ENCODE measurements at places on chromosomes 16 and 17.

DNA sequence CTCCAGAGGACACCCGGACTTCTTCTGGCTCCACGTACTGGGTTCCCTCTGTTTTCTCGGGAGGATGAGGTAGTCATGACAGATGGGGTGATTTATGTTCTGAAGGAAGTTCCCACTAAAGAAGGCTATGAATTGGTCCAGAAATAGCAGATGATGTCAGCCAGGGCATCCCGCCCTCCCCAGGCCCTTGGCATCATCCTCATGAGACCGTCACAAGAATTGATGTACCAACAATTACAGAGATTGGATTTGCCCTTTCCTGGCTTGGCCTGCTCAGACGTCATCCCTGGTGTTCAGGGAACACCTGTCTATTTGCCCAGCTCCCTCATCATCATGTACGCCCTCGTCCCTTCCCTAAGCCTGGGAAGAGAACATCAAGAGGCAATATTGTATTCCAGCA lies 102.8 kb upstream of the CCL1 start:
- DNase-seq, result no peak

DNA sequence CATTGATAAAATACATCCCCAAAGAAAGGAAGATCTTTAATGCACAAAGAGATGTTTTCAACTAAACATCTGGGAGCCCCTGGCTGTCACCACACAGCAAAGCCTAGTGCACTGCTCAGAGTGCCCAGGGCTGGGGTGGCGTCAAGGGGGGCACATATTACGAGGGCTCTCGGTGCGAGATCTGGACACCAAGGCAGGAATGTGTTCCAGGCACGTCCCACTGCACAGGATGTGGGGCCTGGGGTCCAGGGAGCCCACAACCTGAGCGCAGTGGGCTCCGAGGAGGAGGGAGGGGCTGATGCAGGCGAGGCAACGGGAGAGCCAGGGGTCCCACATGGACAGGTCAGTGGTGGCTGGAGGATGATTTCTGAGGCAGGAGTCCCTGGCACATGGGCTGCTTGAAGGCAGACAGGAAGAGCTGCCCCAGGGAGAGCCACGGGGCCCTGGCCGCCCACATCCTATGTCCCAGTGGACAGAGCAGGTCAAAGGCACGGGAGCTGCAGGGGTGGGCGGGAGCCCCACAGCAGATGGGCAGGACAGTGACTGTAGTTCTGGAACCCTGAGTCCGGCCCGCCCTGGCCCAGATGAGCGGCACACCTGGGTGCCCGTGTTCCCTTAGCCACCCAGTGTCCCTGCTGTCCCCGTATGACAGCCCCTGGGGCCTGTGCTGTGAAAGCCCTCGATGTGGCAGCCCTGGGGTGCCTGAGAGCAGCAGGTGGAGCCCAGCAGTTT lies 56.4 kb downstream of the ZNF778 start:
- DNase-seq, result no peak

DNA sequence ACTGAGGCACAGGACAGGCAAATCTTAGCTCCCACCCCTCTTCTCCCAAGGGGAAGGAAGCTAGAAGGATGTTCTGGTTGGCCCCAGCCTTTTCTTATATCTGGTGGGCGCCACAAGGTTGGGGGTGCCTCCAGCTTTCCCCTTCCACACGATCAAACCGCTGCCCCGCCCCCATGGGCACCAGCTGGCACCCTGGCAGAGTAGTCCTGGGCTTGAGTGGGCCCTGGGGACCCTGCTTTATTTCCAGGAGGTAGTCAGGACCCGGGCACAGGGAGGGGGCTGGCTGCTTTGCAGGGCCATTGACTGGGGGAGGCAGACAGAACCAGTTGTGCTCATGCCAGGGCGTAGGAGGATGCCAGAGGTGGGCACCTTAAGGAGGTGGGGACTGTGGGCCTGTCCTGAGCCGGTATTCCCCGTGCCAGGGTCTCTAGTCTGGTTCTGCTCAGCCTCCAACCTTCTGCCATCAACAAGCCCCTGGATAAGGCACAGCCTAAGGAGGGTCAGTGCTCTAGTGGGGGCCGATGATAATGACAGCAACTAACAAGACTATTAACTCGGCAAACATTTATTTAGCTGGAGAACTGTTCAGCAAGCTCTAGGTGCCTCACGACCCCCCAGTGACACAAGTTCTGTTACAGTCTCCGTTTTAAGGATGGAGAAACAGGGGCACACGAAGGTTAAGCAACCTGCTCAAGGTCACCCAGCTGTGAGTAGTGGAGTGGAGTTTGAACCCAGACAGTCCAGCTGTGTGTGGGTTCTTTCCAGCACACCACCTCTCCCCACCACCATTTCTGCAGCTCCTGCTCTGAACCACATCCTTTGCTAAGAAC lies 7.6 kb upstream of the PPP1R1B start:
- DNase-seq, result no peak

- no peak for DNase-seq
Measured at GRCh38 chr17:40124279-40125141, 2.7 kb downstream of the MSL1 start.

DNA sequence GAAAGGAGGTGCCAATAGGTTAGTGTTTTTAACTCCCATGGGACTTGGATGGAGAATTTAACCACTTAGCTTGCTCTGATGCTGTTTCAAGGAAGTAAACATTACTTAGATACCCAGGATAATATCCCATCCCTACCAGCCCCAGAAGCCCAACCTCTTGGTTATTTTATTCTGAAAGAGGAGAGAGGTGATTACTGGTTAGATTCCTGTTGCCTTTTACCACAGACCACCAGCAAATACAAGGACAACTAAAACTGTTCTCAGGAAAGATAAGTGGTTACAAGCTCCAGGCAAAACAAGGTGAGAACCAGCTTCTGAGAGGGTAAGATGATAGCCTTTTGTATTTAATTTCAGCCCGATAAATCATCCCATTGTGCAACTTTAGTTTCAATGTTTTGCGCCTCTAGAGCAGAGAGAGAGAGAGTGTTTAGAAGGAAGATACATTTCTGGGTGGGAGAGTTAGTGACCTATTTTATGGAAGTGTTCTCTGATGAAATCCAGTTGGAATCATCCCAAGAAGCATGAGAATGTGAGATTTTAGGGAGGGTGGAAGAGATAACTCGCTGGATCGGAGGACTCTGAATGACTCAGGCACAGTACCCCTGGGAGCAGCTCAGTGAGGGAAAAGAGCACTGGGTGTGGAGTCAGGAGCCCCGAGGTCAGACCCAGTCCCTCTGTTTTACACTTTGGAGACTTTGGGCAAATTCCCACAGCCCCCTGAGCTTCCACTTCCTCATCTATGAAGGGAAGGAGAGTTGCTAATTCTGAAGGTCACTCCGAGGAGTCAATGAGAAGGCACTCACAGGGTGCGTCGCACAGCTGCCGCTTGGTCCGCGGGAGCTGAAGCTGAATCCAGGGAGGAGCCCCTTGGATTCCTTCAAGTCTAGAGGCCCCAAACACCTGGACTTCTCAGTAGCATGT lies 12.1 kb downstream of the GLP2R start:
- DNase-seq, result no peak

Data from iPS DF 6.9 (cell line).